Hematopoietic multipotent progenitor cell treated with erythropoietin and hydrocortisone succinate and interleukin-3 and kit ligand, for 4 days (in vitro differentiated cells): ENCODE measurements at places on chromosomes 4 and X.

DNA sequence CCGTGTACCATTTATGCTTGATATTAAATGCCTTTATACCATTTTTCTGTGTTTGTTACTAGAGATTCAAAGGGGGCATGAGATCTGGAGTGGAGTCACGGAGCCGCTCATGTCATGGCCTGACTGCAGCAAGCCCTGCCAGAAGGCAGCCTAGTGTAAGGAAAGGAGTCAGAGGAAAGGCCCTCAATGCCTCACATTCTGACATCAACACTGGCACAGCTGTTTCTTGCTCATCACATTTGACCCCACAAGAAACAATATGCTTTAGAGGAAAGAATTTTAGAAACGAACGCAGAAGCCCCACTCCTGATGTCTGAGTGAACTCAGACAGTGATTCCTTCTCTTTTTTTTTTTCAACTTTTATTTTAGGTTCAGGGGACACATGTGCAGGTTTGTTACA, 322.4 kb upstream of the CPEB2 start:
- DNase-seq = no peak

DNA sequence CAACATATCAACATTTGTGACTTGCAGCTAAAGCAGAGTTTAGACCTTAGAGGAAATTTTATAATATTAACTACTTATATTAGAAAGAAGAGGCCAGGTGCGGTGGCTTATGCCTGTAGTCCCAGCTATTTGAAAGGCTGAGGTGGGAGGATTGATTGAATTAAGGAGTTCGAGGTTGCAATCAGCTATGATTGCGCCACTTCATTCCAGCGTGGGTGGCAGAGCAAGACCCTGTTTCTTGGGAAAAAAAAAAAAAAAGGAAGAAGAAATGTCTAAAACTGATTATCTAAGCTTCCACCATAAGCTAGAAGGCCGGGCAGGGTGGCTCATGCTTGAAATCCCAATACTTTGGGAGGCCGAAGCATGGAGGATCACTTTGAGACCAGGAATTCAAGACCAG, 42.0 kb upstream of the USP9X start:
- no peak for DNase-seq

- peak; percentile 23 for DNase-seq
Observed at GRCh38 chr4:69167300-69167699, 47.2 kb downstream of the UGT2B11 start.

DNA sequence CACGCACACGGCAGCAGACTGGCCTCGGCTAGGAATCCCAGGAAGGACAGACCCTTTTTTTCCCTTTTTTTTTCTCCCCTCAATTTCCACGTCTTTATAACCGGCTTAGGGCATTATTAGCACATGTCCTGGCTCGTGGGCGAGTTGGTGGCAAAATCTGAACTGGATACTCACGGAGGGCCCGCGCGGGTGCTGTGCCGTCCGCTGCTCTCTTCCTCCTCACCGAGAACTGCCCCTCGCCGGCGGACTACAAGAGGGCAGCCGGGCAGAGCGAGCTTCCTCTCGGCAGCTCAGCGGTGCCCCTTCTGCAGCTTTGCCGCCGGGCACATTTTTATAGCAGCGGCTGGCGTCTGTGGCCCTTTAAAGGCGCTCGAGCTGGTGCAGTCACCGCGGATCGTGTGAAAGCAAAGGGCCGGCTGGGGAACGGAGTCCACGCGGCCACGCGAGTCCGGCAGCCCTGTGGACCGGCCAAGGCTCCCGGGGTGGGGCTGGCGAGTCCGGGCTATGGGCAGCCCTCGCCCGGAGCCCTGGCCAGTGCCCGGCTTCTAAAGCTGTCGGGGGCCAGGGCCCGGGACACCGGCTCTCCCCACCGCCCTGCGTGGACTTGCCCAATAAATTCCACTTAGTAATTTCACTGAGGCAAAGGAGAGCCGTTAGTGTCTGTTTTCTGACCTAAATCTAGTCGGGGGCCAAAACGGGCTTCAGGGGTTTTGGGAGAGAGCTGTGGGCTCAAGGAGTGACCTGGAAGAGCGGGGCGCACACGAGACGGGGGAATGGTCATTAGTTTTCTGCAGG, 1.3 kb upstream of the CITED1 start:
- DNase-seq = peak; percentile 82

- no peak for DNase-seq
Observed at GRCh38 chr4:137611998-137612700, 79.9 kb upstream of the PCDH18 start.

DNA sequence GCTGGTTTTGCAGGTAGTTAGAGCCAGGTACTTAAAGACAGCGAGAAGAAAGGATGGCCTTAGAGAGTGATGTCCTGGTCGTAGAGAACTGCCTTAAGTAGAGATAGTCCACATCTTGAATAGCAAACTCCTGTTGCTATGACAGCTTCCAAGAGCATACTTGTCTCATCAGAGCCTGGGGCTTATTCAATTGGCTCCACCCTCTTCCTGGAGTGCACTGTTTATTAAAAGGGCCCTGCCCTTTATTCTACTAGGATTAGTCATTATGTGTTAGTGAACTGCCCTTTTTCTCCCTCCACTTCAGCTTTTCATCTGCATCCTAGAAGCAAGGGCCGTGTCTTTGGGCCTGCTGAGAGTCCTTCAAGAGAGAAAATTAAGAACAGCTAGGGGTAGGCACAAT, 94.5 kb upstream of the EOLA2 start:
- DNase-seq = peak; percentile 1

DNA sequence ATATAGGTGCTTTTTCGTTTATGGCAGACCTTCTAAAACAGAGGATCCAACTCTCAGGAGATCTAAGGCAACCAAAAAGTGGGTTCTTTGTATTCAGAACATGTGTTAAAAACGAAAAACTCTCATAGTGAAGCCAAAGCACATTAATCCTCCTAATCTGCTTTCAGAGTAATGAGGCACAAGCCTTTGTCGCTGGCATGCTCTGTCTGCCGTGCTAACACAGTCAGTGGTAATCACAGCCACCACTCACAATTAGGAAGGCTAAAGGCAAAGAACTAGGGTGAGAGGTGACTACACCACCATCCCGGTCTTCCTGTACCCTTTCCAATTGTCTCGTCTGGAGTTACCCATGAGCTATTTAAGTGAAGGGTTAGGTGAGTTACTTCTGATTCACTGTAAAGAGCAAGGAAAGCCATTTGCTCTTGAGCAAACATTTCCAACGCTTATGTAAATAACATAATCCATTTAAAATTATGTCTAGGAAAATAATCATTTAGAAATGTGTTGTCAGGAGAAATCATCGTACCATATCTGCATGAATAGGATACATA, 40.7 kb downstream of the NPY2R start:
- no peak for DNase-seq

DNA sequence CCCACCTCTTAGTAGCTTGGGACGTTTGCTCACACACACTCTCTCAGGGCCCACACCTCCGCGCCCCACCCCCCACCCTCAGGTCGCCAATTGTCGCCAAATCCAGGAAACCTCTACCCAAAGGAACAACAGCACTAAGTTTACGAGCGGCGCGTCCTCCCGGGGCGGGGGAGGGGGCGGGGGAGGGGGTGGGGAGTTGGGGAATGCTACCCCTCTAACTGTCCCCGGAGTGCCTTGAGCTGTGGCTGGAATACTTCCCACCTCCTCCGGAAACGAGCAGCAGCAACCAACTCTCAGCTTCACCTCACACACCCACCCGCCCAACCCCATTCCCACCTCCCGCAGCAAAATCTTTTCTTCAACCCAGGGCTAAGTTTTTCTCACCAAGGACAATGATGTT, 135.6 kb upstream of the ZIC3 start:
- DNase-seq = no peak

DNA sequence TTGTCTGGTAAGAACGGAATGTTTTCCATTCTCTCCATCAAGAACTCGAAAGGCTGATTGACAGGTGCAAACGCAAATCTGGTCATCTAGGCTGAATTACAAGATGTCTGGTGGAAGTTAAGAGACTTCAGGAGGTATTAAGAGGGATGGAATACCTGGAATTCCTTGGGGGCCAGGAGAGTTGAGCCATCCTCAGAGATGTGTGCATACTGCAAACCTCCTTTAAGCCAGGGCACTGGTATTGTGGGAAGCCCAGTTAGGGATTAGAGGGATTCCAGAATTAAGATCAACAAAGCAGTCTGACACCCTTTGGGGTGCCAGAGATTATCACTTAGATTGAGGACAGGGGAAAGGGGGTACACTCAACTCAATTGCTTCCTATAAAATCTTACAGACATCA, 151.4 kb downstream of the VCX3A start:
- DNase-seq = no peak

DNA sequence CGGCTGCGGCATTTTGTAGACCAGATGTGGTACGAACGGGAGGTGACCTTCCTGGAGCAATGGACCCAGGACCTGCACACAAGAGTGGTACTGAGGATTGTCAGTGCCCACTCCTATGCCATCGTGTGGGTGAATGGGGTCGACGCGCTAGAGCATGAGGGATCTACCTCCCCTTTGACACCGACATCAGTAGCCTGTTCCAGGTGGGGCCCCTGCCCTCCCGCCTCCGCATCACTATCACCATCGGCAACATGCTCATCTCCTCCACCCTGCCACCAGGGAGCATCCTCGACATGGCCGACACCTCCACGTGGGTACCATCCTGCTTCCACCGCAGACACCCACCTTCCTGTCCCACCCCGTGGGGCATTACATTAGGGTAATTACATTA, 46.2 kb downstream of the SMARCA5 start:
- peak; percentile 25 for DNase-seq

GRCh38 chrX:110327336-110327735, 9.5 kb upstream of the AMMECR1 start:
- peak; percentile 63 for DNase-seq

DNA sequence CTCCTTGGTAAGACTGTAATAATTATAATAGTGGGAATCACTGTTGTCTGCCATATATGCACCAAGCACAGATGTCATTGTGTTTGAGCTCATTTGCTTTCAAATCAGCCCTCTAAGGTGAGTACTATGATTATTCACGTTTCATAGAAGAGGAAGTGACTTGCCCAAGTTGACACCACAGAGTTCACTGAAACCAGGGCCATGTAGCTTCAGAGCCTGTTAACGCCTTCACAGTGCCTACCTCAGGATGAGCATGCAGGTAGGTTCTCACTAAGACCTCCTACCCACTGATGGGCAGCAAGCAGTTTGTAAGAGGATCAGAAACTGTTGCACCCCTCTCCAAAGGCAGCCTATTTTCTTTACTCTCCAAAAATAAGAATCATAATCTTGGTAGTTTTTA, 27.4 kb downstream of the TMPRSS11A start:
- no peak for DNase-seq

DNA sequence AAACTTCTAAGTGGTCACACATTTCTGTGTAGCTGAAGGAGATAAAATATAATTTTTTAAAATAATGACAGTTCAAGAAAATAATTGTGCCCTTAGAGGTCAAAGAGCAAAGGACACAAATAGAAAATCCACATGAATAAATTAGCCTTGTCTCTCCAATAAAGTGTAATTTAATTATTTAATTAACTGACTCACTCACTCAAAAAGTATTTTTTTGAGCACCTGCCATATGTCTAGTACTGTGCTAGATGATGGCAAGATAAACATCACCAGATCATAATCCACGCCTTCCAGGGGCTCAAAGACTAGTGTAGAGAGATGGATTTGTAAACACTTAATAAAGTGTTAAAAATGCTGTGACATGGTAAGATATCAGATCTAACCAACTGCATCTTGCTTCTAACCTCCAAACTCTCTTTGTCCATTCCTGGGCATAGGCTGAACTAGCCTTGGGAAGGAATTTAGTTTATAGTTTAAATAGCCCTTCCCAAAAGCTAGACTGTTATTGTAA, 112.5 kb downstream of the SCLT1 start:
- no peak for DNase-seq

DNA sequence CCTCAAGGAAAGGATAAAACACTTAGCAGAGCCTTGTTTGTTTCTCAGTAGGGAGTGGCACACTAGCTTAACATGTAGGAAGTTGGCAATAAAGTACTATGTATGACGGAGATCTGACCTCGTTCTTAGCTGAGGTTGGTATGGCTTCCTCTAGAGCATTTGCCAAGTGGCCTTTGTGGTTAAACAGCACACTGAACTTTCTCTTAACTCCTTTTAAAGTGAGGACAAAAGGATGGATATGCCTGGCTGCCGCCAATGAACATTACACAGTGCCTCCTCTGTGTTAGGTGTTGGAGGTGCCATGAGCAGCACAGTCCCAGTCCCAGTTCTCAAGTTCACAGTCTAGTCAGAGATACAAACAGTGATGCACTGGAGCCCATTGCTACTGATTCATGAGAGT, 54.4 kb downstream of the VGLL1 start:
- DNase-seq = peak; percentile 43

DNA sequence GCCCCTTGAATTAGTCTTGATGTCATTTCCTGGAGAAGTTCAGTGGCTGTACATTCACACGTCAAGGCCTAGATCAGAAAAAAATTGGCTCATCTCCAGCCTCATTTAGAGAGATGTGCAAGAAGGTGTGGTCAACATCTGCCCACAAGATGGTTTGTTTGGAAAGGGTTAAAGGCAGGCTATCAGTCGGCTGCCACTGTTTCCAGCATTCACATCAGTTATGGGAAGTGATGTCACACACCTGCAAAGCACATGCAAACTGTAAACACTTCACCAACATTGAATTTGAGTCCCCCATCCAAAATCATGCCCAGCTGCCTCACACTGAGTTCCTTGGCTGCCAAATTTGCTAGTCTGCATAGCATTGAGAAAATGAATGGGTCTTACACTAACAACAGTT, 498.3 kb upstream of the INTU start:
- DNase-seq = no peak

- DNase-seq = no peak
Observed at GRCh38 chrX:138939038-138939437, 227.5 kb upstream of the FGF13 start.

DNA sequence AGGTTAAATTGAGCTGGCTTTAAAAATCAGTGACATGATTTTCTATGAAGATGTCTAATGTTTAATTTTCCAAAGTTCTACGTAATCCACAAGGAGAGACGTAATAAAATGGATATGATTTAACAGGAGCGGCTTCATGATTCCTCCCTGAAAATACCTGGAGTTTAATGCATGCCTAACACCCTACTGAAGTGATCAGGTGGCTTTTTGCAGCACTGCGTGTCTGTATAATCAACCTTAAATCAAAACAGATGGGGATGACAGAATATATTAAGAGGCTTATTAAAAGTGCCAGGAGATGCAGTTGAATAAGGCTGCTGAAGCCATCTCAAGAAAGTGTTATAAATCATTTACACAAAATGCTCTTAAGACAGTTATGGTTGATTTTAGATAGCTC, 112.4 kb upstream of the TLR3 start:
- DNase-seq = no peak

GRCh38 chrX:150515801-150516200, 52.6 kb upstream of the MTM1 start:
- no peak for DNase-seq

DNA sequence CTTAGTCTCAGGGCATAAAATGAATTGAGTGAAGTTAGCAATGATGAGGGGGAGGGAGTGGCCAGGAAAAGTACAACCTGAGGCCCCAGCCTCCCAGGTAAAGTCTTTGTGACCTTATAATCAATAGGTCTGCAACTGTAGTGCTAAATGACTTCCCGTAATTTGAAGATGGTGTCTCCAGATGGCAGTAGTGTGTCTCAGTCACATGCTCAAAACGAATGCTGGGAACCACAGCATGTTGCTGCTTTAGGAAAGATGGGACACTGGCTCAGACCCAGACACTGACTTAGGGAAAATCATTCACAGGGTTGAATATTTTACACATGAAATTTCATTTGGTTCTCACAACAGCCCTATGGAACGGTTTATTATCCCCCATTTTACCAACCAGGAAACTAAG, 10.3 kb downstream of the SRPX2 start:
- peak; percentile 38 for DNase-seq
